DMS79 treated with DMSO at 0.1 percent for 48 hours (cell line): ENCODE measurements at places on chromosomes 2 and 18.

DNA sequence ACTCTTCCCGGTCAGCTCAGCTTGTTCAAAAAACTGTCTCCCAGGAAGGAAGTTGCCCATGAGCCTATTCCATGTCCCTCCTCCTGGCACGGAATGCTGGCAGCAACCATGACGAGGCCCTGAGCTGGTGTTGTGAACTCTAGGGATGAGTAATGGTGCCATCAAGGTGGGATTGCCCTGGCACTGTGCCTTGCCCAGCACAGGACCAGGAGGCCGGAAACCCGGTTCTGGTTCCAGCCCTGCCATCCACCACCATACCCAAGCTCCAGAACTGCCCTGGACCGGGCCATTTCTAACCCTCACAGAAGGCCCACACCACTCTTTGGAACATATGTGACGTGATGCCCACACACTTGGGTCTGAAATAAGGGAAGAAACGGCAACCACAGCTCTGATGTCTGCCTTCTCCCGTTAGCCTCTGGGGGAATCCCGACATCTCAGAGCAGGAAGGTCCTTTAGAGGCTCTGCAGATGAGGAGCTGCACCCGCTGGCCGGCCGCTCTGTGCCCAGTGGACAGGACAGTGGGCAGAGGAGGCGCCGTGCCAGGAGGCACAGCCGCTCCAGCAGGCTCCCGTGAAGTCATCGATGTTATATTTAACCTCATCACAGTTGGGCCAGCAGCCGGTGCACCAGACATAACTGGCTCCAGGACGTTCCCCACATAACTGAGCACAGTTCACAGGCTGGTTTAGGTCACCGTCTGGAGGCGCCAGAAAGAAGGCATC is 462.1 kb upstream of the ID2 start:
- DNase-seq: no peak

DNA sequence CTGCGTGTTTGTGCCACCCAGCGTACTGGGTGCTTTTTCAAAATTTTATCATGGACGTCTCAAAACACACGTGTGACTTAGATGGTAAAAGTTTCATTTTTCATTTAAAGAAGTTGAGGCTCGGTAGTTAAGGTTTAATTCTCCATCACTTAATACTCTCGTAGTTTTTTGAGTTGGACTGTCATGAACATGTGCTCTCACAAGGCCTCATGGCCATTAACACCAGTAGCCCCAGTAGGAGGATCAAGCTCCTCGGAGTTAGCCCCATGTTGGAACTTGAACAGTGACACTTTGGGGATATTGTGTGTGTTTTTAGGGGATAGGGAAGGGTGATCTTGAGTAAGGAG is 15.3 kb downstream of the NMUR1 start:
- DNase-seq: no peak

GRCh38 chr2:72145289-72145657 is 2.4 kb downstream of the CYP26B1 start:
- peak; percentile 66 for DNase-seq

- no peak for DNase-seq
Measured at GRCh38 chr18:4119127-4119648, 335.9 kb downstream of the DLGAP1 start.

DNA sequence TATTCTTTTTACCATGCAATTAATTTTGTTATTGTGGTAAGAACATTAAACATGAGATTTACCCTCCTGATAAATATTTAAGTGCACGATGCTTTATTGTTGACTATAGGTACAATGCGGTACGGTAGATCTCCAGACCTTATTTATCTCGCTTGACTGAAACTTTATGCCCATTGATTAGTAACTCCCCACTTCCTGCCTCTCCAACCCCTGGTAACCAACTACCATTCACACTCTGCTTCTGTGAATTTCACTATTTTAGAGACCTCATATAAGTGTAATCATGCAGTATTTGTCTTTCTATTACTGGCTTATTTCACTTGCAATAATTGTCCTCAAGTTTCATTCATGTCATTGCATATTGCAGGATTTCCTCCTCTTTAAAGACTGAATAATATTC is 195.7 kb upstream of the ID2 start:
- DNase-seq: no peak

- no peak for DNase-seq
Measured at GRCh38 chr18:68604256-68604655, 110.7 kb downstream of the TMX3 start.
